Stimulated activated CD4-positive, alpha-beta T cell treated with anti-CD3 and anti-CD28 coated beads, Interleukin-1b, Interleukin-23, amount 100 ng/mL, for 48 hours (primary cell): ENCODE measurements at places on chromosomes 5 and 9.

DNA sequence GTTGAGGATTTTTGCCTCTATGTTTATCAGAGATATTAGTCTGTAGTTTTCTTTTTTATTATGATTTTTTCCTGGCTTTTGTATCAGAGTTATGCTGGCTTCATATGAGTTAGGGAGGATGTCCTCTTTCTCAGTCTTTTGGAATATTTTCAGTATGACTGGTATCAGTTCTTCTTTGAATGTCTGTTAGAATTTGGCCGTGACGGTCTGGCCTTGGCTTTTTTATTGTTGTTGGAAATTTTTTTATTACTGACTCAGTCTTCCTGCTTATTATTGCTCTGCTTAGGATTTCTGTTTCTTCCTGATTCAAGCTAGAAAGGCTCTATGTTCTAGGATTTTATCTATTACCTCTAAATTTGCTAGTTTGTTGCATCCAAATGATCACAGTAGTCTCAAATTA, 421.9 kb downstream of the CDH10 start:
- no peak for DNase-seq

GRCh38 chr9:124163760-124164255, 93.9 kb upstream of the NEK6 start:
- no peak for DNase-seq

- DNase-seq = no peak
Observed at GRCh38 chr9:86703346-86703745, 244.0 kb downstream of the GAS1 start.

GRCh38 chr9:4842734-4843133, 50.0 kb downstream of the RCL1 start:
- no peak for DNase-seq

GRCh38 chr5:104355350-104355749, 792.8 kb upstream of the NUDT12 start:
- no peak for DNase-seq

GRCh38 chr5:153084511-153084910, 406.0 kb upstream of the GRIA1 start:
- DNase-seq = no peak

DNA sequence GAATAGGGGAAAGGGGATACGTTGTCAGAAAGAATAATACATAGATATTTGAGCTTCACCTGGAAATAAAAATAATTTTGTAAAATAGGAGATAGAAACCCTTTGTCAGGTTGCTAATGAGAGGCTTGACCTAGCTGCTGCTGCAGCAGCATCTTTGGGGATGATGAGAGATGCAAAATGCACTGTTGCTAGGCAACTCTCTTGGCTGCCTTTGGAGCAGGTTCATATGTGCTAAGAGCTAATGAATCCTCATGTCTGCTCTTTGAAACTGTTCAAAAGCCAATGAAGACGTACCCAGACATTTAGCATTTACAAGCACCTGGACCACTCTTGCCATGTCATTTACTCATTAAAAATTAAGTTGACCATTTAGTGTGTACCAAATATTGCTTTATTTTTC, 121.7 kb downstream of the FOCAD start:
- no peak for DNase-seq

GRCh38 chr9:129275626-129276247, 97.7 kb upstream of the IER5L start:
- no peak for DNase-seq

GRCh38 chr9:107742531-107743309, 253.2 kb upstream of the KLF4 start:
- no peak for DNase-seq

DNA sequence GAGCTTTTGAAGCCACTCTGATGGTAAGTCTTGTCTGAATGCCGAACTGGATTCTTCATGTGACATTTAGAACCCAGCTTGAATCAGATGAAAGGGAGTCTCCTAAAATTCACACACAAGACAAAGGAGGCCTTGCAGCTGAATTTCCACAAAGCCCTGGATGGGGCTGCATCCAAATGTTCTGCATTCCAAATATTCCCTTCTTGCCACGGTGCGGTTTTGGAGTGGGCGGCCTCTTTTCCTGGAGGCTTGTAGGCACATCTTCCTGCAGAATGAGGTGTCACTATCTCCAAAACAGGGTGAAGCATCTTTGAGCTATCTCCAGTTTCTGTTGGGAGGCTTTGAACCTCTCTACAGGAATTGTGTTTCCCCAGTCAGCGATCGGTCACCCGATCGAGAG, 342.7 kb downstream of the ARHGEF28 start:
- no peak for DNase-seq

- DNase-seq = no peak
Observed at GRCh38 chr5:135241536-135241935, 157.5 kb downstream of the MACROH2A1 start.

DNA sequence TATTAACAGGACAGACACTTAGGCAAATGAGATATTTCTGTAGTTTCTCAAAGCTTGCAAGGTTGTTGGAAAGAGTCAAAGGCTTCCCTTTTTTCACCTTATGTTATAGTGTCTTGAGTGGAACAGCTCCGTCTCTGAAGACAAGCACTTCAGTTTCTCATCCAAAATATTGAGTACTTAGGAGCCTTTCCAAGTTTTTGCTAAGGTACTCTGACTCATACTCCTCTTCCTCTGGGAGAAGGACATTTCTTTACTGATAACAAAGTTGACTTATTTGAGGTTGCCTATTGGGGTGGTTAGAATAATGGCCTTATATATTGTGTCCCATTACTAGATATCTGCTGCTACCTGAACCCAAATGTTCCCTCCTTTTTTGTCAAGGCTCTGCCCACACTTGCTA, 869.6 kb downstream of the MAT2B start:
- DNase-seq = no peak

DNA sequence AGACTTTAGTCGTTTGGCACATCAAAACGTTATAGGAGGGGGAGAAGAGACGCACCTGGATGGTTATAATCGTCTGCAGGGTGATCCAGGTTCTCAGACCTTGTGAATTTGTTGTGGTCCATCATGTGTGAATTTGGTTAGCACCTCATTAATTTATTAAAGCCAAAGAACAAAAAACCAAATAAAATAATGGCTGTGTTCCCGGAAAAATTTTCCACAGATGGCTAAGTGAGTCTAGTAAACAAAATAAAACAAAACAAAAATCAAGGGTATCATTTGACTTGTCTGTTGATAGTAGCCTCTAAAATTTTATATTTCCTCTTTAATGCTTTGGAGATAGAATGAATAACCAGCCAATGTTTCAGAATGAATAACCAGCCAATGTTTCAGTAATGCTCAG, 119.7 kb downstream of the ACTBL2 start:
- no peak for DNase-seq

DNA sequence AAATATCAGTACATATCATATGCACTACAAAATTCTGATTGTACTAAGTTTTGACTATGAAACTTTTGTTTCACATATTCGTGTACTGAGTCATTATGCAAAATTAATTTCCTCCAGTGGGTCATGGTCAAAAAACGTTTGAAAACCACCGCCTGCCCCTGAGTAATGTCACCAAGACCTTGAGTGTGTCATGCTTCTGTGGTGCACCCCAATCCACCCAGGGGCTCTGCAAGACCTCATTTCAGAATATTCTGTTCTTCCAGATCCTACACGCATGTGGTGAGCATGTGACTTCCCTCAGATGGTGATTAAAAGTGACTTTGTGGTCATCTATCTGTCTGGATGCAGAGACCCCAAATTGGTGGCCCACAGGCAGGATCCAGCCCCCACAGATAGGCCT, 31.0 kb downstream of the ABLIM3 start:
- peak; percentile 47 for DNase-seq

DNA sequence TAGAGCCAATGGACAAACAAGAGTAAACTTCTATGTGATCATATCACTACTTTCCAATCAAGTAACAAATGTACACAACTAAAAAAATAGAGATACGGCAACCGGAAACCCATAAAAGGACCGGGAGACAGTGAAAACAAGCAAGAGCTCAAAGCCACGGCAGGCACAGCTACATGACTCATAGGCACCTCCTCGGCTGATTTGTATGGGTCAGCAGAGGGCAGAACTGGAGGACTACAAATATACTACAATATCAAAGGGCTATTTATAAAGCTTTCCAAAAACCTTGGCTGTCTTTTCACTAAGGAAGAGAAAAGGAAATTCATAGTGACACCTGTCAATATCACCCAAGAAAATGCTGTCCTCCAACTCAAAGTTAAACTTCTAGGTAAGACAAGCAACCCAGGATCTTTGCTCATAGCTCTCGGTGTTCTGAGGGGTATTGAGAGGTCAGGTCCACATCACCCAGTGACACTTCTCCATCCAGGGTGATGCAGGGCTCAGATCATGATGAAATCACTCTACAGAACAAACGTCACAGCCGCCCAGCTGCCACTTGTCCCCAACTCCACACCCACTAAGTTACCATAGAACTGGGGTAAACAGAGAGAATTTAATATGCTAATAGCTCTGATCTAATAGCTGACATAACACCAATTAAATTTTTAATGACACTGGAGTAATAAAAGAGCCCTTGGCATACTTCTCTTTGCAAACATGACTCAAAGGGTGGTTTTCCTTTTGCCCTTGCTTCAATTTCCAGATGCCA, 41.3 kb downstream of the PFDN1 start:
- no peak for DNase-seq

- DNase-seq = no peak
Observed at GRCh38 chr9:104485014-104485413, 19.0 kb upstream of the OR13F1 start.

GRCh38 chr5:140569197-140569596, 4.6 kb downstream of the SLC35A4 start:
- DNase-seq = no peak

DNA sequence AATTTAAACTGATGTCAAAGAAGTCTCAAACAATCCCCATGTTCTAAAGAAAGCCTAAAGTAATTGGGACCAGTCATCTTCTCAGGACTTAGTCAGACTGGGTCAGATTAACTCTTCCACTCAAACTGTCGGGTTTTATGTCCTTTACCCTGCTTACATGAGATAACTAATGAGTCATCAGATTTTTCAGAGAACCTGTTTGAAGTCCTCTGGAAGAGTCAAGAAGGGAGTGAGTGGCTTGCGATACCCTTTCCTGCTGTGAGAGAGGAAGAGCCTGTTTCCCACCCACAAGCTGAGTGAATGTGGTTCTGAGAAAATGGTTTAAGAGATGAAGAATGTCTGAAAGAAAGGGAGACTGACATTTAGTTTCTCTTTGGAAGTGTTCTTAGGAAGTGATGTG, 1866.7 kb upstream of the C9orf72 start:
- no peak for DNase-seq

- no peak for DNase-seq
Observed at GRCh38 chr5:169571355-169571754, 12.2 kb upstream of the SPDL1 start.

DNA sequence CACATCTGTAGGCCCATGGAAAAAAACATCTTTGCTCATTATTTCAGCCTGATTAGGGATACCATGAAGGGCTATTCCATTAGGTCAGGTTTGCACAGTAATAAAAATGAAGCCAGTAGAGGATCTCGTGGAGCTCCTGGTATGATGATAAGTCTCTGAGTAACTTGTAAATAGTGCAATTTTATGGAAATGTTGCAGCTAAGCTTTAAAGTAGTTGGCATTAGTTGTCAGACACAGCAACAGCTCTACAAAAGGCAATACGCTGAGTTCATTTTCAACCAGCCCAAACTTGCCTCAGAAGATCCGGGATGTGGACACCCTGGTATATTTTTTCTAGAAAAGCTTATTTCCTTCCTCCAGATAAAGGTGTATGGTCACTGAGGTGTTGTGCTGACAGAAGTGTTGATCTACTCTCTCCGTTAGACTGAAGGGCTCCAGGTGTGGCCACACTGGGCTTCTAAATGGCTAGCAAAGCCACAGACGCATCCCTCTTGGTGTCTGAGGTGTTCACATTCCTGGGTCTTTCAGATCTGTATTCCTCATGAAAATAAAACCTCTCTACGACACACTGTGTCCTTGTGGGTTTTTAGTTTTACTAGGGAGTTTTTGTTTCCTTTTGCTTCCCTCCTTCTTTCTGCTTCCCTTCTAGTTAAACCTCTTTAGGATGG, 141.6 kb downstream of the GHR start:
- no peak for DNase-seq

DNA sequence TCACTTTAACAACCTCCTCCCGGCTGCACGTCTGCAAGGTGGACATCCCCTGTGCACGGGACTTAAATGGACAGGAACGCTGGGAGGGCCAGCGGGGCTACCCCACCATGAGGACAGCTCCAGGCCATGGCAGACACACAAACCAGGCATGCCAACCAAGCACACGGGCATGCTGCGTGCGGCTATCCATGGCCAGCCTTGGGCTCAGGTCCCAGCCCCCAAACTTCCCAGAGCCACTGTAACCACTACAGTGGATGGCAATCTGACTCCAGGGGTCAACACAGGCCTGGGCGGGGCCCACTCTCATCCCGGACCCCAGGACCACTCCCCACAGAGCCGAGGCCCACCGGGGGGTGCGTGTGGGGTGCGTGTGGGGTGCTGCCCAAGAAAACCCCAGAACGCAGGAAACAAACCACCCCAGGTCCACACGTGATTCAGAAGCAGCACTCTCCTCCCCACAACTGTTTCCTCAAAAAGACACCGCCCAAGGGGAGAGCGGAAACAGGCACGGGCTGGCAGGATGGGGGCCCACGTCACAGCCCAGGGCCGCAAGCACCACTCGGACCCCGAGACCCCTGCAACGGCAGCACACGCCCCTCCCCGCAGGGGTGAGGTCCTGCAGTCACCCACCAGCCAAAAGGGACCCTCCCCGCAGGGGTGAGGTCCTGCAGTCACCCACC, 7.4 kb downstream of the SLC12A7 start:
- DNase-seq = no peak

DNA sequence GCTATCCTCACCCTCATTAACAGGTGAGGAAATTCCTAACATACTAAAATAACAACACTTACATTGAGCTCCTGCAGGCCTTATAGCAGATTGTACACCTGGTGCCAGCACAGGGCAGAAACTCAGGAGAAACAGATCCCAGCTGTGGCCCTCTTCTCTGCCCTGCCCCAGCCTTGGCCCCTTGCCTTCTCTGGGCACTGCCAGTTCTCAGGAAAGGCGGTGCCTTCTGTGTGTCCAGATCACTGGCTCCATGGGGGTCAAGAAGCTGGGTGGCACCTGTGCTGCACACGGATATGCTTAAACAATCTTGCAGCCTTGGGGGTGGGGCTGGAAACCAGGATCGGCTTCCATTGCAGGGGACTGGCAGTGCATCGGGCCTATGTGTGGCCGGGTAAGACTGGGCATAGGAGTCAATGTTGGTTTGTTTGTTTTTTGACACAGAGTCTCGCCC, 19.3 kb downstream of the KYAT1 start:
- DNase-seq = no peak

DNA sequence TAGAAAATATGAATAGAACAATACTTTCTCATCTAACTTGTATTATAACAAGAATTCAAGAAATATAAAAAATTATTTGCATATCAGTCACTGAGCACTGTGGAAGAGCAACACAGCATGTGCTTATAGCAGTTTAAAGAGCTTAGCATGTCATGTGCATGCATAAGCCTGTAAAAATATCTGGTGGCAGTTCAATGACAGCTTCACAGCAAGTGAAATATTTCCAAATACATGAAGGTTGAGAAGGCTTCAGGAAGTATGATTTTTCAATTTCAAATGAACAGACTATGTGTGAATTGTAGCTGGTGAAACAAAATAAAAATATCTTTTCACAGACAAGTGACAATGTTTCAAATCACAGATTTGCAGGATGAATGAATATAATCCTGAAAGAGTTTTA, 128.5 kb downstream of the PRDM9 start:
- DNase-seq = no peak
